ENCODE measurements at places on chromosomes 1 and 21. TPM values are rescaled to one million over a fixed set of nuclear protein-coding genes. Genes with fewer than 3 reads are reported as not detected.

Gene KNCN
- total RNA-seq = not detected

Gene ANGPTL1
- total RNA-seq = 68.8 TPM

Gene WARS2
- total RNA-seq = 19.3 TPM

DNA sequence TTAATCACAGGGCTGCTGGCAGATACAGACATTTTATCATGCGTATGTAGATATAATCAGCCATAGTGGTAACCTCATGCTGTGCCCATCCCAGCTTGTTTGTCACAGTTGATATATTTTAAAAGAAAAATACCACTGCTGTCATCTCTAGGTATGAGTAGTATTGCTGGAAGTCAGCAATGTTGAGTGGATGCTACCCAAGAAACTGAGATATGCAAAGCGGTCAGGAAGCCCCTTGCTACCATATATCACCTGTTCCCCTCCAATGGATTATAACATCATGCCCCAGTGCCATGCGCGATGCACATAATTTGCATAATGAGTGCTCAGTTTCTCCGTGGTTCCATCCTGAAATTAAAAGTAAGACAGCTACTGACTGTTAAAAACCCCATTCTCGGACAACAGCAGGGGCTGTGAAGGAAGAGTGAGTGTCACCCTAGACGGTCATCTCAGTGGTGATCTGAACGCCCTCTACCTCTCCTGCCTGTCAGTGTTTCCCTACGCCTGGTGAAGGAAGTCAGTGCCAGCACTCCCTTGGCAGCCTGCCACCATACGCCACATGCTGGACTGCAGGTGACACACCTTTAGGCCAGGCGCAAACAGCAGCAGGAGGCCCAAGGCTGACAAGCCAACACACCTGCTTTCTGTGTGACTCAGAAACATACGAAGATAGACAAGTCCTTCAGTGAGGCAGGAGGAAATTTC, 2.7 kb downstream of the IL10RB start:
- peak; percentile 79 for DNase-seq

GRCh38 chr1:184536246-184536985, 149.6 kb downstream of the C1orf21 start:
- no peak for DNase-seq

DNA sequence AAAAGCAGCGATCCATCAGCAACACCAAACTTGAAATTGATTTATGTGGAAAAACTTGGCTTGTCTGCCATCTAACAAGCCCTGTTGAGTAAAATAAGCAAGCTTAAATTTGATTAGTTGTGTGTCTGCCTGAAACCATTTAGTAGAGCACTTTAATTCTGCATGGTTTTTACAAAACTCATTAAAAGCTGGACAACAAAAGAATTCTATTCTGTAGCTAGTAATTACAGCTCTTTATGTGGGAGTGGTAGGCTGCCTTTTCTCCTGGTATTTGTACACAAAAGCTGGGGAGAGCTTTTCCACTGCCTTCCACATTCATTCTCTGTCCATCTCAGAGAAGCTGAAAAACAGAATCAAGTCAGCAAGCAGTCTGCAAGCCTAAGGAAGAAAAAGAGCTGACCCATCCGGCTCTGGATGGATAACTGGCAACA, 1.7 kb downstream of the ETS2 start:
- no peak for DNase-seq

- no peak for DNase-seq
Measured at GRCh38 chr1:240100371-240100934, 8.8 kb downstream of the FMN2 start.

DNA sequence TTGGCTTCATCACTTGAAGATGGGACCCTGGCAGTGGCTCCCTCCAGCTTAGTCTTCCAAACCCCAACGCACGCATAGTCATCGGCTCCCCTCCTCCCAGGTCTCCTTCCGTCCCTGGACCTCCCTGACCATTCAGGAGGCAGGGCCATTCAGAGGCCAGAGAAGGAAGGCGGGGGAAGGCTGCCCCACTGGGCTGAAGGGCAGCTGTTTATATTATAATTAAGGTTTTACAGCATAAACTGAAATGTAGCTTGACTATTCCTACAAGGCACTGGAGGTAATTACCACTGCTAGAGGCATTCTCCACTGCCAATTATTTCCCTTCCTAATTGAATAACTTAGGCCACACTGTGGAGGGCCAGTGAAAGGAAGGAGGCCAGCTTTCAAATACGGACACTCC, 170.6 kb upstream of the PROX1 start:
- no peak for DNase-seq

GRCh38 chr1:223076362-223076761, 66.7 kb downstream of the TLR5 start:
- DNase-seq = no peak

DNA sequence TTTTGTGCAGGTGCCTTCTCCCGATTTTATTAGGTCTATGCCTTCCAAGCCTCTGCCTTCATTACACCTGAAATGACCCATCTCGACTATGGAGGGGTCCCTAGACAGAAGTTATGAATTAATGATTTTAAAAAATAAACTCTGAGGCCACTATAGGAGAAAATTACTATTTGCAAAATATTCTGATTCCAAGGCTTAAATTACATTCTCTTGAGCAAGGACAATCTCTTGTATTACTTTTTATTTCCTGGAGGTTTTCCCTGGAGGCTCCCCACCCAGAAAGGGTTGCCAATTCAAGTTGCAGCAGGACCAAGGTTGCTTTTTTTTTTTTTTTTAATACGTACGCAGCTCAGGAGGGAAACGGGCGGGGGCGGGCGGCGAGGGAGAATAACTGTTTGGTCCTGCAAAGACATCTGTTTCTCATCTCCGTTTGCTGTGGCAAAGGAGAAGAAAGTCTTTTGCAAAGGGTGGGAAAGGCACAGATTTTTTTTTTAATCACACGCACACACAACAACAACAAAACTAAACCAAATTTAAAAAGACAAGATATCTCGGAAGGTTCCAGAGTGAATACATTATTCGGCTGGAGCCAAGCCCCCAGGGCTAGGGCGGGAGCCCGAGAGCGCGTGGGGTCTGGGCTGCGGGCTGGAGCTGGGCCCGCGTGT, 618 bp upstream of the SERTAD4 start:
- peak; percentile 46 for DNase-seq

DNA sequence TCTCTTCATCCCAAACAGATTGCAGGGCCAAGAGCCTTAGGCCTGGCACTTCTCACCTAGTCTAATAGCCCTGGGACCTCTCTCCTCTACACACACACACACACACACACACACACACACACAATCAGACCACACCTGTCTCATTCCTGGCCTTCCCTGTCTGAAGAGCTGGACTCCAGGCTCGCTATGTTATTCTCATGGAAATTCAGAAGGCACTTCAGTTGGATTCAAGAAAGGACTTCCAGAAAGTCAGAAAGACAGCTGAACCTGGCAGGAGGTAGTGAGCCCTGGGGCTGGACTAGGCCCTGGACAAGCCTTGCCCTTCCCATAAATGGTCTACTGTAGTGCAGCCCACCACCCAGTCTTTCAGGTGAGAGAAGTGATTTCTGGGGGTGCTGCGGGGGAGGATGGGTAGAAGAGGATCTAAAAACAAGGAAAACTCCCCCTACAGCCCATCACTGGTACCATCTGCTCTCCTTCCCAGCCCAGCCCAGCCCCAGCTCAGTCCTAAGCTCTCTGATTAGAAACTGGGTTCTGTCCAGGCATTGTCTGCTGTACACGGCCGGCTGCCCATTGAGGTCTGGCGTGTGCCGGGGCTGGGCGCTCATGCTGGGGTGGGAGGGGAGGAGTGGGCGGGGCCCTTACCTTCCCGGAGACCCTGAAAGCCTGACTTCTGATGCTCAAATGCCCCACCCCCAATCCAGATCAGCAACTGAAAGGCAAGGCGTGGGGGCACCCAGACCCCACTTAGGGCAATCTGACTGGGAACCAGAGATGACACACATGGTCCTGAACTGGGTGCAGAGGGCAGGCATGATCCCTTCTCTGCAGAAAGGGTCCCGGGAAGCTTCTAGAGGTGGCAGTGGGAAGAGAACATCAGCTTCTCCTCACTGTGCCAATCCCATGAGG, 2.5 kb downstream of the KIF21B start:
- DNase-seq = no peak

DNA sequence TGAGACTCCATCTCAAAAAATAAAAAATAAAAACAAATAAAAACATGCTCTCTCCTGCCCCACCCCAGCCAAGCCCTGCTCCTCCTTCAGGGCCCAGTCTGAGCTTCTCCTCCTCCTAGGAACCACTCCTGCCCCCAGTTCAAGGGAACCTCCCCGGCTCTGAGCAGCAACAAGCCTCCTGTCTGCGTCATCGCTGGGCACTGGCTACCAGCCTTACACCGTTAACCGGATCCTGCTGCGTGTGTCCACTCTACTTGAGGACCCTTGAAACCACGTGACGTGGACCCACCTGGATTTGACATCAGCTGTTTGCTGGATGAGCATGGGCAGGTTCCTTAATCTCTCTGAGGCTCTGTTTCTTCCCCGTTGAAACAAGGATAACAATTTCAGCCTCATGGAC, 1.6 kb upstream of the TAS1R2 start:
- DNase-seq = no peak

GRCh38 chr1:4650481-4650880, 3.9 kb upstream of the AJAP1 start:
- peak; percentile 30 for DNase-seq

GRCh38 chr21:34020983-34021553, 52.3 kb upstream of the MRPS6 start:
- no peak for DNase-seq

GRCh38 chr1:154877370-154877974, 7.4 kb upstream of the KCNN3 start:
- DNase-seq = peak; percentile 58

GRCh38 chr1:244352156-244352830, 99.4 kb downstream of the ADSS2 start:
- no peak for DNase-seq

DNA sequence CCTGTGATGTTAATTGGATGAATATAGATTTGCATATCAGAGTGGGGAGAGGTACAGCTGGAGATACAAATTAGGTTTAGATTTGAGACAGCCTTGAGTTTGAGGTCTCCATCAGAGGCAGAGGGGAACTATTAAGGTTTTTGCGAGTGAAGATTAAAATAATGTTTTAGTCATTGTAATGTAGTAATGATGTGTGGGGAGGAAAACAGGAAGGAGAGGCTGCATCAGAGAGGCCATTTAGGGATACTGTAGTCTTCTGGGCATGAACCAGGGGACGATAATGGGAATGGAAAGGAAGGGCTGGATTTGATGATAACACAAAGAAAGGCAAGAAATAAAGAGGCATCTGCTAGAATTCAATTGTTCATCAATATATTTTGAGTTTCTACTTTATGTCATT, 9.5 kb downstream of the CD84 start:
- no peak for DNase-seq

DNA sequence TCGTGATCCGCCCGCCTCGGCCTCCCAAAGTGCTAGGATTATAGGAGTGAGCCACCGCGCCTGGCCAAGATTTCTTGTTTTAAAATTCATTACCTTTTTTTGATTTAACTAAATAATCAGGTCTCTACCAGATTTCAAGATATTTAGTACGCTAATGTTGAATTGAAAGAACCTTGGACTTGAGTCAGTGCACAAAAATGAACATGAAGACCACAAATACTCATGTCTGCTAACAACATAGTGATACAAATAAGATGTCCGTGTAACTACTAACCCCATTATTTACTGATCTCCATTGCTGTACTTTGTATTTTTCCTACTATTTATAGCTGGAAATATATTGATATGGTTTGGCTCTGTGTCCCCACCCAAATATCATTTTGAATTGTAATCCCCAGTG, 16.4 kb downstream of the MPZL1 start:
- DNase-seq = no peak

GRCh38 chr1:90716552-90717355, at the start of gene BARHL2:
Gene BARHL2 (minus strand): TSS chr1:90717302. CDS start chr1:90717195, 107 bp downstream.
- DNase-seq = no peak
